ENCODE measurements at places on chromosomes 7 and 10.

- peaks cover 4% of the 10 kb centered on the region for H3K4me1 ChIP-seq
- no peak overlapping the region for H3K27ac ChIP-seq
- no peaks in the 10 kb centered on the region for H3K27me3 ChIP-seq
- DNase-seq, result no peak
- H3K36me3 ChIP-seq, result no peaks in the 10 kb centered on the region
- no peak overlapping the region for H3K4me3 ChIP-seq
These were observed 6.1 kb upstream of the ZNF438 start for GRCh38 chr10:31037749-31038148.

DNA sequence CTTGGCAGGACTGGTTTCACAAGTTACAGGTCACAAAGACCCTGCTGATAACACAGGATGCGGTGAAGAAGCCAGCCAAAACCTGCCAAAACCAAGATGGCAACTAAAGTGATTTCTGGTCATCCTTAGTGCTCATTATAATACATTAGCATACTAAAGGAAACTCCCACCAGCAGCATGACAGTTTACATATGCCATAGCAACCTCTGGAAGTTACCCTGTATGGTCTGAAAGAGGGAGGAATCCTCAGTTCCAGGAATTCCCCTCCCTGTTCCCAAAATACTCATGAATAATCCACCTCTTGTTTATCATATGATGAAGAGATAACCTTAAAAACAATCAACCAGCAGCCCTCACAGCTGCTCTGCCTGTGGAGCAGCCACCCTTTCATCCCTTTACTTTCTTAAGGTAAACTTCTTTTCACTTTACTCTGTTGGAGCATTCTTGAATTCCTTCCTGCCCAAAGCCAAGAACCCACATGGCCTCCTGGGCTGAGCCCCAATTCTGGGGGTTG, 21.9 kb downstream of the DPY19L1 start:
- peaks cover 5% of the 10 kb centered on the region for H3K27me3 ChIP-seq
- DNase-seq, result no peak
- peak overlapping the region; percentile 19 for H3K27ac ChIP-seq
- peaks cover 5% of the 10 kb centered on the region for H3K36me3 ChIP-seq
- H3K4me3 ChIP-seq, result no peak overlapping the region
- H3K4me1 ChIP-seq, result peaks cover 2% of the 10 kb centered on the region

- DNase-seq, result no peak
- no peaks in the 10 kb centered on the region for H3K36me3 ChIP-seq
- H3K4me3 ChIP-seq, result no peak overlapping the region
- H3K27me3 ChIP-seq, result no peaks in the 10 kb centered on the region
These were observed 155.2 kb downstream of the HPSE2 start for GRCh38 chr10:99080275-99080945.

DNA sequence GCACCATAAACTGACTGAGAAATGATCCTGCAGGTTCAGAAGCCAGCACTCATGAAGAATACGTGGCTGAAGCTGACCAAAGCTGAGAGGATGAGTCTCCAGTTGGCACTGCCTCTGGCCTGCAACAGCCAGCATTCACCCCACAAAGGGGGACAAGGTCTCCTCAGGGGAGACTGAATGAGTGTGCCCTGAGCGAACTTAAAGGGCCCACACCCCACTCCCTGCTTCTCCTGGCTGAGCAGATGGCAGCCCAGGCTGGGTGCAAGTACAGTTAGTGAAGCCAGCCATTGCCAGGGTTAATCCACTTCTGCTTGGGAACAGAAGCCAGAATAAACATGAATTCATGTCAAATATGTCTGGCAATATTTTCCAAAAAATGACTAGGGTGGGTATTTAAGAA, 98.1 kb downstream of the PPP1R17 start:
- no peaks in the 10 kb centered on the region for H3K4me1 ChIP-seq
- H3K27me3 ChIP-seq, result no peaks in the 10 kb centered on the region
- no peak for DNase-seq
- no peaks in the 10 kb centered on the region for H3K36me3 ChIP-seq
- H3K4me3 ChIP-seq, result no peak overlapping the region

GRCh38 chr7:55145606-55146005, 126.8 kb downstream of the EGFR start:
- peaks cover 2% of the 10 kb centered on the region for H3K27me3 ChIP-seq
- no peaks in the 10 kb centered on the region for H3K4me1 ChIP-seq
- H3K27ac ChIP-seq, result no peak overlapping the region
- H3K4me3 ChIP-seq, result no peak overlapping the region
- DNase-seq, result no peak

DNA sequence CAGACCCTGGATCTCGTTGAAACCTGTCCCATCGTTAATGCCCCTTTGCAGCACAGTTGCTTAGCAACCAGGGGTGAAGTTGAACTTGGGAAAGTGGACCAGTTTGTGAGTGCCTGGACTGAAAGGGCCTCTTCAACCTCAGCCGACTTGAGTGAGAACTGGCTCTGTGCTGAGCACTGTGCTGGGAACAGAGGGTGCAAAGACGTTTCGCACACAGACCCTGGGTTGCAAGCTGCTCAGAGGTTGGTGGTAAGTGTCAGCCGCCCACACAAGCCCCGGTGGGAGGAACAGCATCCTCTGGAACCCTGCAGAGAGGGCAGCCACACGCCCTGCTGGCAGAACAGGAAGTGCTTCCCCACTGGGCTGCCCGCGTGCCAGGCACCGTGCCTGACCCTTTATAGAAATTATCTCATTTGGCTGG, 89.2 kb downstream of the CARD11 start:
- peak overlapping the region; percentile 92 for H3K27ac ChIP-seq
- H3K4me1 ChIP-seq, result peaks cover 75% of the 10 kb centered on the region
- peak; percentile 70 for DNase-seq

GRCh38 chr10:378930-379704, 243.9 kb downstream of the ZMYND11 start:
- H3K4me3 ChIP-seq, result no peak overlapping the region
- peaks cover 10% of the 10 kb centered on the region for H3K36me3 ChIP-seq
- H3K4me1 ChIP-seq, result peaks cover 29% of the 10 kb centered on the region
- no peak overlapping the region for H3K27ac ChIP-seq
- H3K27me3 ChIP-seq, result peaks cover 3% of the 10 kb centered on the region

- H3K27ac ChIP-seq, result no peak overlapping the region
- no peaks in the 10 kb centered on the region for H3K27me3 ChIP-seq
- peaks cover 3% of the 10 kb centered on the region for H3K4me1 ChIP-seq
- no peak overlapping the region for H3K4me3 ChIP-seq
- no peak for DNase-seq
These were observed 28.9 kb downstream of the GNA12 start for GRCh38 chr7:2814946-2815874.

DNA sequence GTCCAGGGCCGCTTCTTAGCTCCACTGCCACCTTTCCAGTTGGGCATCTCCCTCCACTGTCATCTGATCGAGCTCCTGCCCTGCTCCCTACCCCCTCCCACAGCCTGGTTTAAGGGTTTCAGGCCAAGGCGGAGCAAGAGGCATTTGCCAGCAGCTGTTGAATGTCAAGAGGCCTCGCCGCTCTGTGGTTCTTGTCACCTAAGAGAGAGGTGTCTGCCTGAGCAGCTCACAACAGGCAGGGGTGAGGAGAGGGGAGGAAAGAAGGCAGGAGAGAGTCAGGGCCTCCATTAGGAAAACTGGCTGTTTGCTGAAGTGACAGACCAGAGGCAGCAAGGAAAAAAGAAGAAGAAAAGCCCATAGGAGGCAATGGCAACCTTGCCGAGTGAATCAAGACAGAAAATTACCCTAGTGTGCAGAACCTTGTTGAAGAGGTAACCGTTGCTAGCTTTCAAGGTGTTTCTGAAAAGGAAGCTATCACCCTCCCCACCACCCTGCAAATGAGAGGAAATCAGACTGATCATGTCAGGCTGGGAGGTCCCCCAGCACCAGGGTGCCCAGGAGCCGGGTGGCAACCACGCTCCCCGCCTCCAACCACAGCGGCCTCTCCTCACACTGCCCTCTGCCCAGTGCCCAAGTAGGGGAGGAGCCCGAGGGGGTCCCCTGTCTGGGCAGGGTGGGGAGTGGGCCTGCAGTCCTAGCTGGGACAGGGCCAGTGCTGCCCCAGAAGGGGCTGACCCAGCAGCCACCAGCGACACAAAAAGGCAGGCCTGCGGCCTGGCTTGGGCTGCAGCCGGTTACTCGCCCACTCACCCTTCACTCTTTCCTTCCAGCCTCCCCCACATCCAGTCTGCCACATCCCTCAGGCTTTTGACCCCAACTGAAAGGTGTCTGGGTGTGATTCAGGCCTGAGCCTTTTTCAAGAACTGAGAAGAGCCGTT, 7.1 kb downstream of the GATA3 start:
- peak; percentile 65 for DNase-seq
- peaks cover 67% of the 10 kb centered on the region for H3K4me1 ChIP-seq
- peak overlapping the region; percentile 92 for H3K27ac ChIP-seq
- peak overlapping the region; percentile 91 for H3K4me3 ChIP-seq
- no peaks in the 10 kb centered on the region for H3K27me3 ChIP-seq
- peaks cover 76% of the 10 kb centered on the region for H3K36me3 ChIP-seq

DNA sequence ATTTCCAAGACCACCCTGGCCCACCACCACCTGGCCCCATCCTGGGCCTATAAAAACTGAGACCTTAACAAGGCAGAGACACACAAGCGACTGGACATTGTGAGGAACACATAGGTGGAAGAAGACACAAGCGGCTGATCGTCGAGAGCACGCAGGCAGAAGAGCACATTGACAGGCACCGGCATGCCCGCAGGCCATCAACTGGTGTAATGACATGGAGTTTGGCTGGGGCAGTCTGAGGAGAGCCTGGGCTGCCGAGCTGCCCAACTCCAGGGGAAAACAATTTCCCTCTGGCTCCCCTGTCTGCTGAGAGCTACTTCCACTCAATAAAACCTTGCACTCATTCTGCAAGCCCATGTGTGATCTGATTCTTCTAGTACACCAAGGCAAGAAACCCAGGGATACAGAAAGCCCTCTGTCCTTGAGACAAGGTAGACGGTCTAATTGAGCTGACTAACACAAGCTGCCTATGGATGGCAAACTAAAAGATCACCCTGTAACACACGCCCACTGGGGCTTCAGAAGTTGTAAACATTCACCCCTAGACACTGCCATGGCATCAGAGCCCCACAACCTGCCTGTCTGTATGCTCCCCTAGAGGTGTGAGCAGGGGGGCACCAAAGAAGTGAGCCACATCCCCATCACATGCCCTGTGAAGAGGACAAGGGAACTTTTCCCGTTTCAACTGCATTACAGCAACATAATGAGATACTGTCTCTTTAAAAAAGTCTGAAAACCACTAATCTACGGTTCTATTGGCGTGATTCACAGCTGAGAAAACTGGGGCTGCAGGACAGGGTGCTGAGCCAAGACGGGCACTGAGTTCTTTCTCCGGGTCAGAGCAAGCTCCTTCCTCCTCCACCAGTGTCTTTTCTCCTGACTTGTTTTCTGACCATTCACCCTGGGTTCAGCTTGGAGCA, 18.5 kb upstream of the TNS3 start:
- H3K4me1 ChIP-seq, result no peaks in the 10 kb centered on the region
- H3K4me3 ChIP-seq, result no peak overlapping the region
- no peaks in the 10 kb centered on the region for H3K36me3 ChIP-seq
- H3K27me3 ChIP-seq, result peaks cover 6% of the 10 kb centered on the region
- H3K27ac ChIP-seq, result no peak overlapping the region

DNA sequence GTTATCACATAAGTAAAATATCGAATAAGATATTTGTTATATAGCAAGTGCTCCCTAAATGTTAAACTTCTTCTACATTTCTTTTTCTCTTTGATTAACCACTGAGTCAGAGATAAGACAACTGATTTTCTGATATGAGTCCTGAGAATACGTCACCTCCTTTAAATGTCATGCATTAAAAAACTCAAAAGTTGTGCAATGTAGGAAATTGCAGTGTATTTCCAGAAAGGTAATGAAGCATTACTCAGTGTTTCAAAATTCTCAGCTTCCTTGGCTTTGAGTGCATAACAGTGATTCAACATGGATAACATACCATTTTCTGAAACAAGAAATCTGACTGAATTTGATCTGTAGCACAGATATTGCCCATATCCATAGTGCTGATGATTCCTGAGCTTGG, 155.8 kb downstream of the BMPER start:
- no peaks in the 10 kb centered on the region for H3K27me3 ChIP-seq
- H3K4me3 ChIP-seq, result no peak overlapping the region
- no peak overlapping the region for H3K27ac ChIP-seq
- H3K36me3 ChIP-seq, result no peaks in the 10 kb centered on the region
- no peaks in the 10 kb centered on the region for H3K4me1 ChIP-seq

- no peaks in the 10 kb centered on the region for H3K36me3 ChIP-seq
- H3K4me3 ChIP-seq, result no peak overlapping the region
- H3K27ac ChIP-seq, result no peak overlapping the region
- peaks cover 4% of the 10 kb centered on the region for H3K4me1 ChIP-seq
- no peak for DNase-seq
These were observed 76.1 kb upstream of the PDSS1 start for GRCh38 chr10:26621243-26621888.

DNA sequence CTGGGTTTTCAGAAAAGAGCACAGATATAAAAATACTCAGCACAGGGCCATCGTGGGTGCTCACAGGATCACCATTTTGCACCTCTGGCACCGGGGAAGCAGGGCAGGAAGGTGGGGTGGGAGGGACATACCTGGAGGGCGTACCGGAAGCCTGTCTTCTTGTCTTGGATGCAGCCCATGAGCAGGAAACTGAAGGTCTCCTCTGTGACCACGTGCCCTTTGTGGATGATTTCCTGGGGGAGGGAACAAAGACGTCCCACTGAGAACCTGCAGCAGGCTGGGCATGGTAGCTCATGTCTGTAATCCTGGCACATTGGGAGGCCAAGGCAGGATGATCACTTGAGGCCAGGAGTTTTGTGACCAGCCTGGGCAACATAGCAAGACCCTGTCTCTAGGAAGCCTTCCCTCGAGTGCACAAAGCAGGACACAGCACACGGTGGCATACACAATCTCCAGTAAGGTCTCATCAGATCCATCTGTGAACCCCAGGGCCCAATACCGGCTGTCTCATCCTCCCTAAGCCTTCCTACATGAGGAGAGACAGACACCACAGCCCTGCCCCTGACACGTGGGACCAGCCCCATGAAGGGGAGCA, 9.5 kb downstream of the PTCD1 start:
- no peak for DNase-seq
- H3K27ac ChIP-seq, result peak overlapping the region; percentile 62
- H3K4me1 ChIP-seq, result peaks cover 3% of the 10 kb centered on the region
- H3K27me3 ChIP-seq, result no peaks in the 10 kb centered on the region
- H3K36me3 ChIP-seq, result peaks cover 5% of the 10 kb centered on the region

DNA sequence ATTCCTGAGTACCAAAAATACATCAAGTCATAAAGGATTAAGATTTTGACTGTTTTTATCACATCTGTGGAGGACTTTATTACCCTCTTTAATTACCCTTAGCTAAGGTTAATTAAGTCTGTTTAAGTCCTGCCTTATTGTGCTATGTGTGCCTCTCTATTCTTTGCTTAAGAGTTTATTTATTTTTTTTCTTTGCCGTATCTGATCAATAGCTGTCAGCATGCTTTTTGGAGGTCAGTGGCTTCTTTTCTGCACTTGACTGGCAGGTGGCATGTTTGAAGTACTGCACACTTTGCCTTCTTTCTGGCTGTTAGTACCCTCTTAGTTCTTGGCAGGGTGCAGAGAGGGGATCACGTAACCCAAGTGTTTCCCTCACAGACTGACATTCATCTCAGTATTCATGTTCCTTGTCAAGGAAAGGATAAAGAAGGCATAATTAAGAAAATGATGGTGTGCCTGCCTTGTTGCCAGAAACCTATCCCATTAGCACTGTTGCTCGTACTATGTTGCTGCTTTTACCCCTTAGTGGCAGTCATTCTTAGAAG, 225.8 kb downstream of the EXOC4 start:
- no peaks in the 10 kb centered on the region for H3K27me3 ChIP-seq
- no peak overlapping the region for H3K27ac ChIP-seq
- peaks cover 9% of the 10 kb centered on the region for H3K36me3 ChIP-seq
- no peak overlapping the region for H3K4me3 ChIP-seq

All from activated naive CD8-positive, alpha-beta T cell treated with anti-CD3 and anti-CD28 coated beads, Interleukin-2, amount 10 ng/mL, durations not matched to agents 7 days and 5 days (primary cell).